ENCODE measurements at places on chromosomes 3 and 15.
A peak's percentile ranks its signal among the peaks of the same experiment; 100 is the strongest.

DNA sequence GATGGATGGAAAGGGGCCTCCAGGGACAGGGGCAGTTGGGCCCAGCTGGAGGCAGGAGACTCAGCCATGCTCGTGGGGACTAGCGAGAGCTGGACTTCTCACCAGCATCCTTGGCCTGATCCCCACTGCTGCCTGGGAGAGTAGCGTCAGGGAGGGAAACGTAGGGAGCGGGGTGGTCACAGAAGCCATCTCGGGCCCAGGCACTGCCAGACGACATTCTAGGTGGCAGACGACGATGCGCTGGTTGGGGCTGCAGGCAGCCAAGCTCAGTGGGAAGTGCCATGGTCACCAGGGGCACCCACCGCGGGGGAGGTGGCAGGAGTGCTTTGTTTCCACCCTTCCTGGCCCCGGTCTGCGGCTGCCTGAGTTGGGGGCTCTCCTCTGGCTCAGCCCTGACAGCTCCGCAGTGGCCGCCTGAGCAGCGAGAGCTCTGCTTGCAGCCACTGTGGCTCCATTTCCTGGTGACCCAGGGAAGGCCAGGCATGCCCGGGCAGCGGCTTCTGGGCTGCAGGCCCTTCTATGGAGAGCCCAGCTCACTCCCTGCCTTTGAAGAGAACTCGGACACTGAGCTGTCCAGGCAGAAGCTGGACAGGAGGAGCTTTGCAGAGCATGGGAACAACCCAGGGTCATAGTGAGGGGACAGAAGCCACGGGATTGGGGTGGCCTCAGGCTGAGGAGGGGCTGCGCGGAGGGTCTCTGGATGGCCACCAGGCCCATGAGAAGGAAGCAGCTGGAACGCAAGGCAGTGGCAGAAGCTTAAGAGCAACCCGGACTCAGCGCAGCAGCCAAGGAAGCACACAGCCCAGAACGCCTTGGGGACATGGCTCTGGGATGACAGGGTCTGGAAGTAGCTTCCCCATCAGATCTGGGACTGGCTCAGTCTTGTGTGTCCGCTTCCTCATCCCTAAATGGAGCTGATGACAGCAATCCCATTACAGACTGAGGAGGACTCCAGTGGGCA, 30.8 kb downstream of the KLHL25 start:
- no peak for DNase-seq

GRCh38 chr3:37162501-37163245, 11.7 kb downstream of the LRRFIP2 start:
- no peak for DNase-seq

- no peak for DNase-seq
Measured at GRCh38 chr3:190092250-190092649, 28.4 kb downstream of the P3H2 start.

DNA sequence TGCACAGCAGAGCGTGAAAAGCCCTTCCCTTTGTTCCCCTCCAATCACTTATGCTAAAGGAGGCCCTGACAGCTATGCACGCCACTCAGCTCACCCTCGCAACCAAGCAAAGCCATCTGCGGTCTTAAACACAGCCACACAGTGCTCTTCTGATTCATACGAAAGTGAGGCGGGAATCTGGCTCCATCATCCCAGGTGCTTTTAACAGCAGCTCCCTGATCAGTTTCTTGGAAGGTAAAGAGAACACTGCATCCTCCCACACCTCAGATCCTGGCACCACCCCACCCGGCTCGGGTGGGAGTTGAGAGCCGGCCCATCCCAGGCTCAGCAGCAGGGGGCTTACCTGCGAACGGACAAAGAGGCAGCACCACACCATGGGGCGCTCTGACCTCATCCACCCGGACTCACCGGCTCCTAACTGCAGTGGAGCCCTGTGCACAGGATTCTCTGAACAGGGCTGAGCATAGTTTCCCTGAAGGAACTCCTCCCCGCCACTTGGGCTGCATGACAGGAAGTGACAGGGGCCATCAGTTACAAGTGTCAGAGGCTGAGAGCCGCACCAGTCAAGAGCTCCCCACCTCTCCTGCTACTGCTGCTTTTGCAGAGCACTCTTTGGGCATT, 114.3 kb upstream of the ARHGEF3 start:
- peak; percentile 39 for DNase-seq

DNA sequence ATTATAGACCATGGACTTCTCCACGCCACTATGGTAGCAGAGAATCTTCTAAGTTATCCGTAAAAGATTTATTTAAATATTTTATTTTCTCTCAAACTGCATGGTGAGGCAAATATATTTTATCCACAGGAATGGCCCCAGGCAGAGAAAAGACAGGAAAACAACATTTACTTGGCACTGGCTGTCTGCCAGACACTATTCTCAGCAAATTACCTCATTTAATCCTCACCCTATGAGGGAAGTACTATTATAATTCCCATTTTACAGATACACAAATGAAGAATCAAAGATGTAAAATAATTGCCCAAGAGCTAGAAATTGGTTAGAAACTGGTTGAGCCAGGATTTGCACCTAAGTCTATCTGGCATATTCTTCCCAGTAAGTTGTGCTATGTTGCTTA, 361.4 kb upstream of the IL12A start:
- DNase-seq: no peak

DNA sequence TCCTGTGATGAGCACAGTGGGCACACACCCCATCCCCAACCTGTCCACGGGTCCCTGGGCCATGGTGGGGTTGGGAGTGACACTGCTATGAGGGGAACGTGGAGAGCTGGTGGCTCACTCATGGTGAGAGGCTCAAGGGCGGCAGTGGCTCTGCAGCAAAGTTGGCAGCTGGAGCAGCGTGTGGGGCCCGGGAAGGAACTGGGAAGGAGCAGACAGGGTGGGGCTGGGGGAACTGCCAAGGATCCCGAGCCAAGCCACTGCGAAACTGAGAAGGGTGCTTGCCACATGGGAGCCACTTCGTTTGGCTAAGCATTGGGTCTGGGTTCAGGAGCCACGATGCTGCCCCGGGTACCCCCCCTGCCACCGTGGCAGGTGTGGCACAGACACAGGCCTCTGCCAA, 80.1 kb downstream of the SNRK start:
- DNase-seq: no peak

GRCh38 chr3:96779810-96780209, 34.6 kb upstream of the EPHA6 start:
- DNase-seq: no peak

DNA sequence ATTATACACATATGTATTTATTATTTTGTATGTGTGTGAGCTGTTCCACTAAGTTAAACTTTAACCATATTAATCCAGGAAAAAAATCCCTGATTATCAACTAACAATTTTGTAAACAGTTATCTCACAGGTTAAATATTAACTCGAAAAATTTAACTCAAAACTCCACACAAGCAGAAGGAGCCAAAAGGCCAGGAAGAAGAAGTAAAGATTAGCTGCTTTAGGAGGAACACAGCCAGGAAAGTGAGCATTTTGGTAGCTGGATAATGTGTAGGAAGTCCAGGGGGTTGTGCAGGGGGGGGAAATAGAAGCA, 425.0 kb downstream of the TIGIT start:
- DNase-seq: no peak

DNA sequence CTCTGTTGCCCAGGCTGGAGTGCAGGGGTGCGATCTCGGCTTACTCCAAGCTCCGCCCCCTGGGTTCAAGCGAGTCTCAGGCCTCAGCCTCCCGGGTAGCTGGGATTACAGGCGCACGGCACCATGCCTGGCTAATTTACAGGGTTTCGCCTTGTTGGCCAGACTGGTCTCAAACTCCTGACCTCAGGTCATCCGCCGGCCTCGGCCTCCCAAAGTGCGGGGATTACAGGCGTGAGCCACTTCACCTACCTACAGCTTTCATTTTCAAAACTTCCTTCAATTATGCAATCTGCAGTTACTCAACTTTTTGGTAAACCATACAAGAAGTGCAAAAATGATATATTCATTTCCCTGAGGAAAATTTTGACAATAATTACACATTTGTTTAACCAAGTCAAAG, 14.0 kb downstream of the NANOGP8 start:
- no peak for DNase-seq

- no peak for DNase-seq
Measured at GRCh38 chr15:76162036-76162398, 102.2 kb downstream of the TMEM266 start.

DNA sequence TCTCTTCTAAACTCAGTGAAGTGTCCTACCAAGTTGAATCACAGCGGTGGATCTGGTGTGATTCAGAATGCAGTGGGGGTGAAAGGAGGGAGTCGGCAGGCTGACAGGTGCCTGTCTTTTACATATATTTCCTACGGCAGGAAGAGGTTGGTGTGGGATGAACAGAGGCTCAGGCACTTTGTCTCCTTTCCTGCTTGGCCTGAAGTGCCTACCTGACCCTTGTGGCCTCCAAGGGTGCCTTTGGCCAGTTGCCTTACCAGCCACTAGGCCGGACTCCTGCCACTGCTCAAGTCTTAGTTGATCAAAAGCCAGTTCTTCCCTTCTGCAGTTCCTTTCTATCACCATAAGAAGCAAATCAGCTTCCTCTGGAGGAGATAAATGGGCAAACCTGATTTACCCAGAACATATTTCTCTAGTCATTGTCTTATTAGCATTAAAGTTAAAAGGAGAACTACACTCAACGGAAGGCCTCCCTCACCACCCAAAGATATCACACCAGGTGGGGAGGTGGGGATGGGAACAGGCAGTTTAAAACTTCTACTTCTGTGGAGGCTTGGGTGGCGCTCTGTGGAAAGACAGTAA, 52.1 kb downstream of the CRTC3 start:
- DNase-seq: no peak

GRCh38 chr3:65042675-65043074, 354.9 kb upstream of the ADAMTS9 start:
- no peak for DNase-seq

DNA sequence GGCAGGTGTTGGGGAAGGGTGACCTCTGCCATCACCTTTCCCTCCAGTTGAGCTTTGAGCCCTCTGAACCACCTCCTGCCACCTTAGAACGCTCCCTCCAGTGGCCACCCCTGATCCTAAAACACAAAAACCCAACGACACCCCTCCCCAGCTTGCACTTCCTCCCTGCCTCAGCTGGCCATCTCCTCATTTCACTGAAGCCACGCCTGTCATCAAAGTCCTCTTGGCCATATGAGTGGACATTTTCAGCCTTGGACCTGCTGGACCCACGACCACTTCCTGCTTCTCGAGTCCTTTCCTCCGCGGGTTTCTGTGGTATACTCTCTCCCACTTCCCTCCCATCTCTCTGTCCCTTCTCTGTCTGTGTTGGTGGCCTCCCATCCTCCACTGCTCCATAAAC, 48.5 kb upstream of the NR2C2 start:
- DNase-seq: no peak

GRCh38 chr15:66399276-66399675, 12.6 kb downstream of the MAP2K1 start:
- DNase-seq: no peak

GRCh38 chr3:52494445-52494844, 693 bp upstream of the STAB1 start:
- DNase-seq: no peak

Measured in stimulated activated CD8-positive, alpha-beta memory T cell treated with anti-CD3 and anti-CD28 coated beads, Interleukin-15, amount 100 ng/mL, for 1 hour (primary cell).